Natural killer cell (primary cell): ENCODE measurements at places on chromosomes 2 and 18. TPM values are rescaled to one million over a fixed set of nuclear protein-coding genes. Genes with fewer than 3 reads are reported as not detected.

The ZDBF2 gene
- 2.1 TPM for total RNA-seq

The B3GNT7 gene
- total RNA-seq, result 151 TPM

The IL1F10 gene
- not detected for total RNA-seq

The EPB41L3 gene
- 4.4 TPM for total RNA-seq

The SERPINB3 gene
- not detected for total RNA-seq

The ALLC gene
- not detected for total RNA-seq

The C2orf69 gene
- total RNA-seq, result 13.0 TPM

The ZC3H6 gene
- total RNA-seq, result 13.1 TPM

DNA sequence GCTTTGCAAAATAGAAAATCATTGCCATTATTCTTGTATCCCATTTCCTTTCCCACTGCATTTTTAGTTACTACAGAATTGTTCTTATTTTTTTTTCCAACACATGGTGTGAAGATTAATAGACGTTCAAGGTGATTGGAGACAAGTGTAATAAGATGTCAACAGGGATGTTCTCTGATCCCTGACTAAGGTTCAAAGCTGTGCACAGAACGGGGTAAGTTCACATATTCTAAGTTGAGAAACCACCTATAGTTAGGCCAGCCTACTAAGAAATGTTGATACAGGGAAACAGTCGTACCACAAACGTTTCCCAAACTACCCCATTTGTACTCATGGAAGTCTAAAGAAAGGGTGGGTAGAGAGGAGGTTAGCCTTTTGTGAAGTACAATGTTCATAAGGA is 6.4 kb upstream of the TMEM17 start:
- no peak for DNase-seq

DNA sequence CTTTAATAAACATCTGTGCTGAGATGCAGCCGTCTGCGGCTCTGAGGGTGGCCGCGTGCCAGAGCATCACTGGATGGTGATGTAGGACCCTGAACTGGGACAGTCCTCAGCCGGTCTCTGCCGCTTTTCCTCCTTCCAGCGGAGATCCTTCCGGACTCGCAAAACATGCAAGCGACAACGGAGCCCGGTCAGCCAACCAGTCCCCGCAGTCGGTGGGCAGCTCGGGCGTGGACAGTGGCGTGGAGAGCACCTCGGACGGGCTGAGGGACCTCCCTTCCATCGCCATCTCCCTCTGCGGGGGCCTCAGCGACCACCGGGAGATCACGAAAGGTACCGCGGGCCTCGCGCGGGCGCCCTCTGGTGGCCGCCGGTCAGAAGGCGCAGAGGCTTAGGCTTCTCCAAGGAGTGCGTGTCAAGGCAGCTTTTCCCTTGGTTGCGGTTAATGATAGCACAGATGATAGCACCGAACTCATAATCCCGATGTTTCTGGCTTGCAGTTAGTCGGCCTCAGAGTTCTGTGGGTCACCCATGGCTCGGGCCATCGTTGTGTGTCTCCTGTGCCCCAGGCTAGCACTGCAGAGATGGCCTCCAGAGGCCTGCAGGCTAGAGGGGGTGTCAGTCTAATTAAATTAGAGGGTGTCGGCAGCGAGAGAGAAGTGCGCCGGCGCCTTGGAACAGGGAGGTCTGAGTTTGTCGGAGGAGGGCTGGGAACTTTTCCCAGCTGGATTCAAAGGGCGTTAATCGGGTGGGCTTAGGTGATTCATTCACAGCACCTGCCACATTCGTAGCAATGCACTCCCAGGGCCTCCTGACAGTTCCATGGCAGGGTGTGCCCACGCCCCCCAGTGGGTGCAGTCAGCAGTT is 38.5 kb downstream of the LPIN1 start:
- DNase-seq, result peak; percentile 46

GRCh38 chr2:30232801-30233130 is 1.4 kb downstream of the LBH start:
- no peak for DNase-seq

GRCh38 chr2:17160594-17160993 is 357.6 kb downstream of the RAD51AP2 start:
- DNase-seq, result no peak

- DNase-seq, result no peak
Observed at GRCh38 chr2:205857520-205858237, 175.4 kb downstream of the NRP2 start.

DNA sequence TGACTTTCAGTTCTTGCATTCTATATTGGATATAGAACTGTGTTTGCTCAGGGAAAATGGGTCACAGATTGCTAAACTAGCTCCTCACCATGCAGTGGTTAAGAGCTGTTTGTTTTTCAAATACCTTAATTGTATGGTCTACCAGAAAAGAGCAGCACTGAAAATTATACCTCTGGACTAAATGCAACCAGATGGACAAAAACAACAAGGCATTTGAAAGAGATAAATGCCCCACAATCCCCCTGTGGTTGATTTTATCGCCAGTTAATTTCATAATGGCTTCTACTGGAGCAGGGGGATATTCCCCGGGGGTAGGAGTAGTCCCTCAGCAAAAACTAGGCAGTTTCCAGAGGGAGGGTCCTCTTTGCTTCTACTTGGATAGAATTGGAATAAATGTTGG is 267.9 kb upstream of the TNP1 start:
- DNase-seq, result no peak

DNA sequence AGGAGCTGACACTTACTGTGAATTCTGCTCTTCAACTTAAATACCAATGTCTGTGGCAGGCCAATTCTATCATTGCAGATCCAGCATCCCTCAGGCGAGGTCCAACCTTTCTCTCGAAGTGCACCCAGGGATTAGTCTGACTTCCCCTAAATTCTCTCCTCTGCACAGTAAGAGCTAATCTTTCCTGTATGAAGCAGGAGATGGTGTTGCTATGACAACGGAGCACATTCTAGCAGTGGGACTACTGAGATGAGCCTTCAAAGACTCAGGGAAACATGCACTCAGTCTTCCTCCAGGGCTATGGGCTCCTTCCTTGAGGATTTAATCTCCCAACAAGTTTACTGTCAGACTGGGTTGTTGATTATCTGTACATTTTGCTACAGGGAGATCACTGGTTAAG is 176.3 kb downstream of the NOL4 start:
- no peak for DNase-seq

DNA sequence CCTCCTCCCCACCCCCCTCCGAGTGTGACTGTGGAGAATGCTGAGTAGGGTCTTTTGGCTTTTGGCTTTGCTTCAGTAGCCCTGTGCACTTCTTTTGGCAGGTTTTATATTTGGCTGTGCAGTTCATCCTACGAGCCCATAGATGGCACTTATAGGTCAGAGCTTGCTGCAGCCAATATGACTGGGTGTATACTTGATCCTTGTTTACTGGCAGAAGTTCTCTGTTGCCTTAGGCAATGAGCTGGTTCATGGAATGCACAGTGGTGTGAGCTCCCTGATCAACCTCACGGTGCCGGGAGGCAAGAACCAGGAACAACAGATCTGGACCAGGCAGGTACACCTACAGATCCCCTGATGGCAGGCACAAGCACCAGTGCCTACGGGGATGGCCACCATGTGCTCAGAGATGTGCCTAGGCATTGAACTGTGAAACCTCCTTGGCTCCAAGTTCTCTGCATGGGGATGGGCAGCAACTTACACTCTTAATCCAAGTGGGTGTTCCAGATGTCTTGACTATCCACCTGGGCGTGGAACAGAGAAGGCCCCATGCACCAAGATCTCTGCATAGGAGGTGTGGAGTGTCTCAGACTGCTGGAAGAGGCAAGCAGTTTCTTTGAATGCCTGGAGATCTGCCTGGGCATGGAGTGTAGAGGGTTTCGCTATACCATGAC is 190.4 kb downstream of the KIAA1328 start:
- DNase-seq, result no peak

DNA sequence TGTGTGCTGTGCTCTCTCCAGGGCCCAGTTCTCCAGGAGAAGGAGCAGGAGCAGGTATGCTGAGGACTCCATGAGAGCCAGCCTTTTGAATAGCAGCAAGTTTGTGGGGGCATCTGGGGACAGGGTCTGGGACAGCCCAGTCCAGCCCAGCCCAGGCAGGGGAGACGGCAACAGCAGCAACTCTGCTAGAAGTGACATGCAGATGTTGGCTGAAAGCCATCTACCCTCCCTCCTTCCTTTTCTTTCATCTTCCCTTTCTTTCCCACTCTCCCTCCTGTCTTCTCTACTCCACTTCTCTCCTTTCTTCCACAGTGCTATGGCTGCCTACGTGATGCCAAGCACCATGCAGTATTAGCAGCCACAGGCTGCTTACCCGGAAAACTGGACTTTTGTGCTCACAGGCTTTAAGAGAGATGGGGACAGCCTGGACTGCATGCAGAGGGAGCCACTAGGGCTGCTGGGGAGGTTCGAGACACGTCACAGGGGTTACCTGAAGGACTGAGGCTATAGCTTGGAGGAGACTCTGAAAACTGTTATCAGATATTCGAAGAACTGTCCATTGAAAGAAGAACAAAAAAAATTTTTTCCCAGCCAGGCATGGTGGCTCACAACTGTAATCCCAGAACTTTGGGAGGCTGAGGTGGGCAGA is 23.8 kb upstream of the YWHAQ start:
- no peak for DNase-seq

- no peak for DNase-seq
Observed at GRCh38 chr2:74387346-74387745, 7.2 kb upstream of the DCTN1 start.

- no peak for DNase-seq
Observed at GRCh38 chr2:313991-314390, 26.1 kb upstream of the ALKAL2 start.

DNA sequence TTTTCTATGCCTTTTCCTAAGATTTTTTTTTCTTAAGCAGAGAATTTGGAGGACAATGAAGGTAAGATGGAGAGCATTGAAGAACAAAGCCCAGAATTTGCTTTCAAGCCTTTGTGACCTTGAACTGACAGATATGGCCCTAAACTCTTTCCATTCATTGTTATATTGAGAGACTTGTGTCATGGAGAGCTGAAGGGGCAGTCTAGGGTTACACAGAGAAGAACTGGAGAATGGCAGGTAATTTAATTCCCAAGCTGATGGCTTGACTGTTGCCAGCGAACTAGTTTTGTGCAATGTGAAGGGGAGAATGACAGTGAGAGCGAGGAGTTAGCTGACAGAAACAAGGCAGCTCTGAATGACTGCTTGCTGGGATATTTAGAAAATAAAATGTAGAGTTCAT is 1344.2 kb downstream of the LRP1B start:
- DNase-seq, result no peak

DNA sequence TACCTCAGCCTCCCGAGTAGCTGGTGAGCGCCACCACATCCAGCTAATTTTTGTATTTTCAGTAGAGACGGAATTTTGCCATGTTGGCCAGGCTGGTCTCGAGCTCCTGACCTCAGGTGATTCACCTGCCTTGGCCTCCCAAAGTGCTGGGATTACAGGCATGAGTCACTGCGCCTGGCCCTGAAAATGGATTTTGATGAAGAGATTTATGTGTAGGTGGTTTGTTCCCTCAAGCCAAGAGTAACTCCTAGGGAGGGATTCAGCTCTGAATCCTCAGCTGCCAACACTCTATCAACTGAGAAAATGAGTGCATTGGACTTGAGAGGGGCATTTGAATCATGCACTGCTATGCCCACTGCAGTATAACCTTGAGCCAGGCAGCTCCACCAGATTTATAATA is 17.5 kb upstream of the LIPG start:
- no peak for DNase-seq

DNA sequence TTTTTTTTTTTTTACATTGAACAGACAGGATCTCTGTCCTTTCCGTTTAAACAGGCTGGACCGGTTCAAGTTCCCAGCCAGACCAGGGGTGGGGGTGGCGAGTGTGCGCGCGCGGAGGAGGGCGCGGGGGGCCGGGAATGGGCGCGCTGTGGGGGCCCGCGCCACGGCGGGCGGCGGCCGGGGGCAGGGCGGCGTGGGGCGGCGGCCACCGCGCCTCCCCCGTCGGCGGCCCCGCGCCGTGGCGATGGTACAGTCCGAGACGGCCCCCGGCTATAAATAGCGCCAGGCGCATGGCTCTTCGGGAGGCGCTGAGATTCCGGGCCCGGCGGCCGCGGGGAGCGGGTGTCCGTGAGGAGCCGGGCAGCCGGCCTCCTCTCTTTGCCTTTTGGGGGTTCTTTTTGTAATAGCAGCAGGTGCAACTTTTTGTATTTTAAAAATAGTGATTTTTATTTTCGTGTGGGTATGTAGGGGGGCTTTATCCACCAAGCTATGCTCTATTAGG is 430 bp upstream of the CELF4 start:
- DNase-seq, result no peak

- DNase-seq, result peak; percentile 36
Observed at GRCh38 chr18:69945220-69946114, 2.2 kb downstream of the CD226 start.

DNA sequence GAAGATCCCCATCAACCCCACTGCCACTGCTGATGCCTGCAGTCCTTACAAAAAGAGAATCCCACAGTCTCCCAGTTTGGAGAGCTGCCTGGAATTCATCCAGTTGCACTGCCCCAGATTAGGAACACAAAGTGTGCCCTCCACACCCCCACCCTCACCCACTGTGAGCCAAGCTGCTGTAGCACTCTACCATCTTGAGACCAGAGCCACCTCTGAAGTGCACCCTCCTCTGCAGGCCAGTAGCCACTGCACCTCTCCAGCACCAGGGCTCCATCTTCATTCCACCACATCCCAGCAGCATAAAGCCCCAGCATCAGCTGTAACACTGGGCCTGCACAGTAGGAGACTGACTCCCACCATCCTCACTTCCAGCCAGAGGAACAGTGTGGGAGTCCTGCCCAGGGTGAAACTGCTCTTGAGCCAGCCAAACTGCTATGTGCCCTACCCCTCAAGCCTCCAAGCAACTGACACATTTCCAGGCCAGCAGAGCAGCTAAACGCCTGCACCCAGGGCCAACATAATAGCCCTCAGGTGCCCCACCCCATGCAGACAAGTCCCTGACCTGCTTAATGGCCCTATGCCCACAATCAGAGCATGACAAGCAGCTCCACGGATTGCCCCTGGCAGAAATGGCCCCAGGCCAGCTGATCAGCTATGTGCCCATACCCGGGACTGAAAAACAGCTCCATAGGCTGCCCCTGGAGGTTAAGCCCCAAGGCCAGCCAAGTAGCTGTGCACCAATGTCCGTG is 206.0 kb downstream of the ATAD2B start:
- DNase-seq, result no peak

GRCh38 chr18:72339976-72340375 is 204.2 kb downstream of the CBLN2 start:
- DNase-seq, result no peak

GRCh38 chr18:57533006-57533867 is 53.3 kb downstream of the FECH start:
- no peak for DNase-seq

DNA sequence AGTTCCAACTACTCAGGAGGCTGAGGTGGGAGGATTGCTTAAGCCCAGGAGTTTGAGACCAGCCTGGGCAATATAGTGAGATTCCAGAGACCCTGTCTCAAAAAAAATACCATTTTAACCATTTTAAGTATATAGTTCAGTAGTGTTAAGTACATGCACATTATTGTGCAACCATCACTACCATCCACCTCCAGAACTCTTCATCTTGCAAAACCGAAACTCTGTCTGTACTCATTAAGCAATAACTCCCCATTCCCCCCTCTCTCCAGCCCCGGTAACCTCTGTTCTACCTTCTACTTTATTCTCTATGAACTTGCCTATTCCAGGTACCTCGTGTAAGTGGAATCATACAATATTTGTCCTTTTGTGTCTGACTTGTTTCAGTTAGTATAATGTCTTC is 86.4 kb downstream of the GFPT1 start:
- DNase-seq, result no peak

GRCh38 chr18:28357766-28358401 is 181.0 kb upstream of the CDH2 start:
- DNase-seq, result no peak
